ENCODE measurements at places on chromosomes 3 and 15. TPM values are rescaled to one million over a fixed set of nuclear protein-coding genes. Genes with fewer than 3 reads are reported as not detected.

Gene ZNF774
- total RNA-seq: 0.60 TPM

- H3K27ac ChIP-seq: no peak overlapping the region
- H3K27me3 ChIP-seq: no peaks in the 10 kb centered on the region
- H3K4me3 ChIP-seq: no peak overlapping the region
- no peaks in the 10 kb centered on the region for H3K36me3 ChIP-seq
- H3K4me1 ChIP-seq: no peaks in the 10 kb centered on the region
- no peak for DNase-seq
These were observed 451.4 kb upstream of the ARPP21 start for GRCh38 chr3:35187908-35188307.

DNA sequence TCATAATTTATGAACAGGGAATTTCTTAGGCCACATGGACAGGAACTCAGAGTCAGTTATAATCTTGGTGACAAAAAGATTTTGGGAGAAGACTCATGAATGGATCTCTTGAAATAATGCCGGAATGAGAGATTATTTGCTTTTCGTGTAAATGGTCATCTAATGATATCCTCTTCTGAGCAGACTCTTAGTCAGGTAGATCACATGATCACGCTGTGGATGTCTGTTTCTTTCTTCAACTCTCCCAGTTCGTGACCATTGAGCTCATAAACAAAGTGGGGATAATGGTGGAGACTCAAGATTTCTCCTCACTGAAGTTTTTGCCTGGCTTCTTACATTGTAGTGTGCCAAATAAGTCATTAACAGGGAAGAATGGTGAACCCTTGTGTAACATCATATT lies 133.1 kb upstream of the CBLB start:
- DNase-seq: no peak
- H3K4me3 ChIP-seq: no peak overlapping the region
- H3K27ac ChIP-seq: no peak overlapping the region
- no peaks in the 10 kb centered on the region for H3K27me3 ChIP-seq
- peaks cover 1% of the 10 kb centered on the region for H3K4me1 ChIP-seq

DNA sequence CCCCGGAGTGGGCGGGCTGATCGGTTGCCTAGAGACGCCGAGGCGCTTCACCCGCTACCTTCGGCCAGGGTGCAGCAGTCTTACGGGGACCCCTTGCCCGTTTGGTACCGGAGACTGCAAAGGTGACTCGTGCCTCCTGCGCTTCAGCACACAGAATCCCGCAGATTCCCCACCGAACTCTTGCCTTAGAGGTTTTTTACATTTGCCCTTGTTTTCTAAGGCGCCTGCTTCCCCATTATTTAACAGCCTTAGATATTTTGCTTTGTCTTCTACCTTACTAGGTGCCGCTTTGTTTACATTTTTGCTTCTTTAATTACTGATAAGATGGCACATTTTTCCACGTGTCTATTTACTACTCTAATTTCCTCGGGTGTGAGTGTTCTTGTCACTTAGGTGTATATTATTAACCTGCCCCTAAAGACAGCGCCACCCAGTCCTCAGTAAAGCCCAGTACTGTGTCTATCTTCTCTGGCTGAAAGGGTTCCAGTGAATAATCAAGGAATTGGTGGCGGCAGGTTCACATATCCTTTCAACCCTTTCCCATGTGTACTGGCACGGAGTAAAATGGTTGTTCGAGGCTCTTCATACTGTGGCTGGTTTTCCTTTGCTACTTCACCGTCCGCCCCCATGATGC lies 573 bp upstream of the CEP152 start:
- H3K27me3 ChIP-seq: peaks cover 17% of the 10 kb centered on the region
- peak overlapping the region; percentile 0 for H3K27ac ChIP-seq
- peak overlapping the region; percentile 95 for H3K4me3 ChIP-seq
- DNase-seq: no peak
- H3K4me1 ChIP-seq: peaks cover 30% of the 10 kb centered on the region
- H3K36me3 ChIP-seq: peaks cover 11% of the 10 kb centered on the region

DNA sequence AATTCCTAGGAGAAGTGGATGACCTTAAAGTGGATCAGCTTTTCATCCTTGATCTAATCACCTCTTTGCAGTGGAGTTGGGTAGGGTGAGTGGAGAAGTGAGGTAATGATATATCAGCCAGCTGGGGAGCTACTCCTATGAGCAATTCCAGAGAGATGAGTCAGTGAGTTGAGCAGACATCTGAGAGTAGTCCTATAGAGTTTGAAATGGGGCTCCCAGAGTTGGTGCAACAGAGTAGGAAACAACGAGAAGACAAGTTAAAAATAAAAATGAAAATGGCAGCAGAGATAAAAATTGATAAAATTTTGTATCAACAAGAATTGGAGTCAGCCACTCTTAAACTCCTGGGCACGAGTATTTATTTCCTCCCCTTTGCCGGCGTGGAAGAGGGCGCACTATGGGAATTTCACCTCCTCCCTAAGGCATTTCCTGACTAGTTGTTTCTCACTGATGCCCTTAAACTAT lies 150.8 kb upstream of the DPH6 start:
- DNase-seq: no peak
- H3K27me3 ChIP-seq: no peaks in the 10 kb centered on the region
- H3K36me3 ChIP-seq: no peaks in the 10 kb centered on the region
- H3K4me1 ChIP-seq: no peaks in the 10 kb centered on the region
- no peak overlapping the region for H3K27ac ChIP-seq
- H3K4me3 ChIP-seq: no peak overlapping the region

DNA sequence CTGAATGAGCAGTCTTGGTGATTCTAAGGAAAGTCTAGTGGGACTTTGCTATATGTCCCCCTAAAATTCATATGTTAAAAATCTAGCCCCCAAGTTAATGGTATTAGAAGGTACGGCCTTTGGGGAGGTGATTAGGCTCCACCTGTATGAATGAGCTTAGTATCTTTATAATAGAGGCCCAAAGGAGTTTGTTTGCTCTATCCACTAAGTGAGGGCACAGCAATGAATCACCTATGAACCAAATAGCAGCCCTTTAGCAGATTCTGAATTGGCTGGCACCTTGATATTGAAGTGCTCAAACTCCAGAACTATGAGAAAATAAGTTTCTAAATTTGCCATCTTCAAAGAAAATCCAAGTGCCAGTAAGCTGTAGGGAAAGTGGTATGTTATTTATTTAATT lies 187.9 kb downstream of the SUCNR1 start:
- no peak for DNase-seq
- no peak overlapping the region for H3K27ac ChIP-seq
- H3K4me1 ChIP-seq: no peaks in the 10 kb centered on the region
- H3K4me3 ChIP-seq: no peak overlapping the region
- H3K36me3 ChIP-seq: no peaks in the 10 kb centered on the region
- H3K27me3 ChIP-seq: peaks cover 12% of the 10 kb centered on the region

- no peak for DNase-seq
- no peak overlapping the region for H3K27ac ChIP-seq
- peaks cover 7% of the 10 kb centered on the region for H3K27me3 ChIP-seq
- peaks cover 11% of the 10 kb centered on the region for H3K4me1 ChIP-seq
- H3K36me3 ChIP-seq: no peaks in the 10 kb centered on the region
These were observed 117.5 kb upstream of the PROK2 start for GRCh38 chr3:71902258-71903111.

Measured in activated CD8-positive, alpha-beta T cell treated with anti-CD3 and anti-CD28 coated beads, Interleukin-2, amount 10 ng/mL, durations not matched to agents 7 days and 5 days (primary cell).